ENCODE measurements at places on chromosomes 1 and 21. TPM values are rescaled to one million over a fixed set of nuclear protein-coding genes. Genes with fewer than 3 reads are reported as not detected.

SERTAD4 gene
- polyA plus RNA-seq = 1.9 TPM

PRDM15 gene
- 0.63 TPM for polyA plus RNA-seq

SLC25A44 gene
- polyA plus RNA-seq = 8.0 TPM

RIPPLY3 gene
- polyA plus RNA-seq = not detected

RXFP4 gene
- polyA plus RNA-seq = not detected

FCAMR gene
- polyA plus RNA-seq = not detected

PCBP3 gene
- polyA plus RNA-seq = 0.54 TPM

OPRD1 gene
- polyA plus RNA-seq = not detected

RALGPS2 gene
- polyA plus RNA-seq = 6.1 TPM

DCST2 gene
- not detected for polyA plus RNA-seq

TLCD4 gene
- polyA plus RNA-seq = 7.4 TPM

OVAAL gene
- polyA plus RNA-seq = not detected

POU3F1 gene
- not detected for polyA plus RNA-seq

All from Purkinje cell (primary cell).